A549 treated with DMSO at 1 μM for 4 hours (cell line): ENCODE measurements at places on chromosomes 16 and 17. TPM values are rescaled to one million over a fixed set of nuclear protein-coding genes. Genes with fewer than 3 reads are reported as not detected.

Gene CACNG3
- not detected in 5 replicates for total RNA-seq

Gene ASPA
- not detected in 5 replicates for total RNA-seq

Gene PRCD
- not detected in 5 replicates for total RNA-seq

Gene CDH16
- total RNA-seq: 0.15 to 0.26 TPM (median 0.16 TPM) in 5 replicates

Gene MTSS2
- 35.8 to 45.3 TPM (median 41.4 TPM) in 5 replicates for total RNA-seq

Gene TLCD1
- total RNA-seq: 31.2 to 50.8 TPM (median 45.6 TPM) in 5 replicates

Gene P2RX5
- 12.3 to 23.6 TPM (median 21.9 TPM) in 5 replicates for total RNA-seq

Gene TMEM235
- total RNA-seq: not detected in 5 replicates
